Activated T-helper 1 cell treated with anti-CD3 and anti-CD28 coated beads, Interleukin-12 subunit alpha, Interleukin-12 subunit beta, Interleukin-2, Interleukin-4 antibody, amounts not matched to agents 30 ng/mL and 10 ng/mL and 1 ng/mL, durations not matched to agents 14 hours and 24 hours and 36 hours (primary cell): ENCODE measurements at places on chromosomes 4 and X. TPM values are rescaled to one million over a fixed set of nuclear protein-coding genes. Genes with fewer than 3 reads are reported as not detected.
A peak's percentile ranks its signal among the peaks of the same experiment; 100 is the strongest.

DNA sequence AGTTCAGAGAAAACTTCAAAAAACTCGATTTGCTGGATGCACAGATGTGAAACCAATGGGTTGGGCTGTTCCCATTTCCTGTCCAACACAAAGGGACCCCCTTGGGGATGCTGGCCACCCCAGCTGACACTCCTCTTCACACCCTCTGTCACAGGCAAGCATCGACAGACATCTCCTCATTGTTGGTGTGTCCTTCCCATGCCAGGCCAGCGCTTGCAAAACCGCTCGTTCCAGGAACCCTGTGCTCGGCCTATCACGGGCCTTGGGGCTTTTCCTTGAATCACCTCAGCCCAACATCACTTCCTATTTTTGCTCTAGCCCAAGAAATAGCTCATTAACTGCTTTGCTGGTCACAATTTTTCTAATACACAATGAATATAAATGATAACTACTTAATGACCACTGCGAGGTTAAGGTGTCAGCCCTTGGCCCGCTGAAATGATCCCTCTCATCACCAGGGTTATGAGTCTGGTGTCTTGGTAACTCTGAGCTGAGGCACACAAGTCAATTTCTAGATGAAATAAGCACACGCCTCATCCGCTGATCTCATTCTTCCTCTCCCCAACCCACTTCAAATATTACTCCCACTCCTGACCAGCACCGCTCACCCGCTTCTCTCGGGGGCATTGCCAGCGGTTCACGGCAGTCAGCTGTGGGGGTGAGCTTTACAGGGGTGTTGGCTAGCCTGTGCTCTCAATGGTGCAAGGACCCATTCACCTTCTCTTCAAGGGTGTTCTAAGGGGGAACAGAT lies 32.3 kb downstream of the BCOR start:
- DNase-seq = peak; percentile 26

DNA sequence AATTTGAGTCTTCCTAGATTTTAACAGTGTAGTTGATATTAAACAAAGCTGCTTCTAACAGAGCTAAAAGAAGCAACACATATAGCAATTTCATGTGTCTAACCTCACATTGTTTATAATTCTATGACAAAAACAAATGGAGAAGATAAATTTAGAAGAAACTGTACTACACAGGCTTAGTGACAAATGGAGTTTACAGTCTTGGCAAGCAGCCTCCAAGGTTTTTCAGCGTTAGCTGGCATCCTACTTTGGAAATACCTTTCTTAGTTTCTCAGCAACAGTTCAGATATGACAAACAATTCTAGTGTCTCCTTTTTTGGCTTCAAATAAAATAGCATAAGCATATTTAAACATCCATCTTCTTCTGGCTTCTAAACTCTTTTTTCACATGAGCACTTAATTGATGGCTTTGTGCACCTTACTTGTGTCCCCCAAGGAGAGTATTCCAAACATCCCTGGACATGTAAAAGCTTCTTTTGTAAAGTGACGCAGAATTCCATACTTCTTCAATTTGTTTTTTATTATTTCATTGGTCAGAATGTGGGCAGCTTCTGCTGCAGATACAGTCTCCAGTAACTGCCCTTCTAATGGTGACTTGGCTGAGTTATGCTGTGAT lies 249.8 kb downstream of the ANTXR2 start:
- DNase-seq = no peak

SLITRK4 gene
- not detected in 2 replicates for total RNA-seq

- DNase-seq = no peak
Measured at GRCh38 chrX:68754406-68754805, 74.4 kb upstream of the EFNB1 start.

GRCh38 chr4:132572210-132572609 lies 576.9 kb upstream of the PCDH10 start:
- DNase-seq = no peak

GRCh38 chr4:1843852-1844251 lies 12.1 kb downstream of the LETM1 start:
- DNase-seq = no peak
